Activated CD4-positive, alpha-beta T cell treated with anti-CD3 and anti-CD28 coated beads, Interleukin-2, amount 10 ng/mL, durations not matched to agents 24 days and 14 days (primary cell): ENCODE measurements at places on chromosomes 11 and 22. TPM values are rescaled to one million over a fixed set of nuclear protein-coding genes. Genes with fewer than 3 reads are reported as not detected.

Gene ANKK1
- total RNA-seq = not detected in 2 replicates

DNA sequence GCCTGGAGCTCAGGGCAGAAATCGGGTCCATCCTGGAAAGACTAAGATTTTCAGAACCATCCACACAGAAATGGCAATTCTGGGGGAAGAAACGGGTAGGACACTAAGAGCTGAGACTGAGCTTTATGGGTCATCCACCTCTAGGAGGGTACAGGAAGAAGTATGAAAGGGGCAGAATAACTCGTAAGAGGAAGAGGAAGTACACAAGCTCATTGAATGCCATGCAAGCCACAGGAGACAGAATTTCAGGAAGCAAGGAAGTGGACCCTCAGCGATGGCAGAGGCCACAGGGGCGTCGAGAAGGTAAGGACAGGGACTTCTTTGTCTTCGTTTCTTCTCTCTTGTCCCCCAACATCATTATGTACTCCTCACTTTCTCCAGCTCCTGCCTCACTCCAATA, 169.6 kb downstream of the MAML2 start:
- H3K4me1 ChIP-seq = peaks cover 39% of the 10 kb centered on the region
- DNase-seq = no peak
- H3K4me3 ChIP-seq = no peak overlapping the region
- peak overlapping the region; percentile 39 for H3K27ac ChIP-seq
- peaks cover 18% of the 10 kb centered on the region for H3K36me3 ChIP-seq
- H3K27me3 ChIP-seq = no peaks in the 10 kb centered on the region

Gene JHY
- 0.95 and 1.1 TPM in 2 replicates for total RNA-seq

DNA sequence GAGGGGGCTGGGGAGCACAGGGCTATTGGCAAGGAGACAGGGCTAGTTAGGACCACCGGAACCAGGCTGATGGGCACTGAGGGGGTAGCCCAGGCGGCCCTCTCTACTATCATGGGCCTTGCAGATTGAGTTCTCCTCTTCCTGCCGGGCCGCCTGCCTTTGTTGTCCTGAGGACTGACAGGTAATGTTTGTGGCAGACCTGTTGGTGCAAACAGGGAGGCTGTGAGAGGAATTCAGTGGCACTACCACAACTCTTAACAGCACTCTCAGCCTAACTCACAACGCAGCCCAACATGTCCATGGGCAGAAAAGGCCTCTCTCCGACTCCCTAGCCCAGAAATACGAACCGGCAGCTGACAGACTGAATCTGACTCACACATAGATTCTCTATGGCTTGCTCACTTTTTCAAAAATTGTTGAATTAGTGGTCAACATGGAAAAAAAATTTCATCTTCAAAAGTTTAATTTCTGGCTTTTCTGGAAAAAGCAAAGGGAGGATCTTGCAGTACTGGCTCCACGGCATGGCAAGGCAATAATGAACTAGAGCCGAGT, 11.4 kb downstream of the KCNJ5 start:
- DNase-seq = no peak
- H3K4me1 ChIP-seq = peaks cover 12% of the 10 kb centered on the region
- H3K4me3 ChIP-seq = no peak overlapping the region
- no peak overlapping the region for H3K27ac ChIP-seq

DNA sequence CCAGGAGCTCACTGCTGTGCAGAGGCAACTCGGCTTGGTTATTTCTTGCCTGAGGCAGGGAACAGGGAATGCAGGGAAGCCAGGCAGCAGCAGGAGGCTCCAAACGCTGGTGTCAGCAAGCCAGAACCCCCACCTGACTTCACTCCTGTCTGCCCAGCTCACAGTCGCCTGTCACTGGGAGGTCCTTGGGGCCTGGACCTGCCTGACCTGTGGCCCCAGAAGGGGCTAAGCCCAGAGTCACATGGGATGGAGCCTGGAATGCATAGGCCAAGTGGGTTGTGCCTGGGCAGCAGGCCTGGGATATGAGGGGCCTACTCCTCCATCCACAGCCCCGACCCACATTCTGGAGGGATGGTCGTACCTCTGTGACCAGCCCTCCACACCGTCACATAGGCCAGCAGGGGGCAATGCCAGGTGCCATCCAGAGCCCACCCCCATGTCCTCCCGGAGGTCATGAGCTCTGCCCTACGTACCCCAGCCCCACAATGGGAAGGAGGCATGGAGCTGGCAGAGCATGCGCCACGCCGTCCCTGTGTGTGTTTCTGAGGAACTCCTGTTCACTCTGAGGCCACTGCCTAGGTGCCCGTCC, 5.2 kb downstream of the RASSF7 start:
- DNase-seq = no peak
- H3K36me3 ChIP-seq = peaks cover 18% of the 10 kb centered on the region
- H3K27me3 ChIP-seq = no peaks in the 10 kb centered on the region
- no peak overlapping the region for H3K27ac ChIP-seq

DNA sequence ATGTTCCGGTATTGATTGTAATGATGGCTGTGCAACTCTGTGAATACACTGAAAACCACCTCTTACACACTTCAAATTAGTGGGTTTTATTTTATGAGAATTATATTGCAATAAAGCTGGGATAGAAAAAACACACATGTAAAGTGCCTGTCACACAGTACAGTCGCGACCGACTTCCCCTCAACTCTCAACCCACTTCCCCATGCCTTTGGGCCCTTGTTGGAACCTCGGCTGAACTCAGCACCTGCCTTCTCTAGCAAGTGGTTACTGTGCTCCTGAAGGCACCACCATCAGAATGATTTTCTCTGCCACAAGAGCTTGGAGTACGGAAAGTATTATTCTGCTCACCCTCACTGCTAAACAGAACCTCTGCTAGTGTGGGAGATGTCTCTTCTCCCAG, 13.5 kb downstream of the KCNJ1 start:
- no peaks in the 10 kb centered on the region for H3K36me3 ChIP-seq
- H3K4me3 ChIP-seq = no peak overlapping the region
- peaks cover 7% of the 10 kb centered on the region for H3K27me3 ChIP-seq
- H3K4me1 ChIP-seq = peaks cover 1% of the 10 kb centered on the region

Gene FAM180B
- 0.19 and 0.28 TPM in 2 replicates for total RNA-seq

DNA sequence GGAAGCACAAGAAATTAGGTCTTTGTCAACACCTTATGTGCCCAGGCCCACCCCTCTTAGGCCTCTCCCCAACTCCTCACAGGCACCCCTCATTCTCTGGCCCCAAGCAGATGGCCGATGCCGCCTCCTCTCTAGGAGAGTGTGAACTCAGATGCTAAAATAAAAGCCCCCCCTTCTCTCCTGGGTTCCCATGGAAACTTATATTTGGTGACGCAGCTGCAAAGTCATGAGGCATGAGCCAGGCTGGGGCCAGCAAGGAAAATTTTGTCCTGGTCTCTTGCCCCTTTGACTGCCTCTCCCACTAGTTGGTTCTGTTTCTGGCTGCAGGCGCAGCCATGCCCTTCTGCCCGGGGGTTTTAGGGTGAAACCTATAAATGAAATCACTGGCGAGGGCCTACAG, 11.8 kb downstream of the RCOR2 start:
- no peak overlapping the region for H3K4me3 ChIP-seq
- H3K27ac ChIP-seq = no peak overlapping the region
- H3K36me3 ChIP-seq = peaks cover 50% of the 10 kb centered on the region

- H3K27me3 ChIP-seq = peaks cover 7% of the 10 kb centered on the region
- no peaks in the 10 kb centered on the region for H3K36me3 ChIP-seq
- H3K4me1 ChIP-seq = peaks cover 4% of the 10 kb centered on the region
- no peak overlapping the region for H3K27ac ChIP-seq
These were observed 36.6 kb downstream of the RPS6KA4 start for GRCh38 chr11:64395545-64396078.

Gene KRTAP5-2
- total RNA-seq = not detected in 2 replicates

DNA sequence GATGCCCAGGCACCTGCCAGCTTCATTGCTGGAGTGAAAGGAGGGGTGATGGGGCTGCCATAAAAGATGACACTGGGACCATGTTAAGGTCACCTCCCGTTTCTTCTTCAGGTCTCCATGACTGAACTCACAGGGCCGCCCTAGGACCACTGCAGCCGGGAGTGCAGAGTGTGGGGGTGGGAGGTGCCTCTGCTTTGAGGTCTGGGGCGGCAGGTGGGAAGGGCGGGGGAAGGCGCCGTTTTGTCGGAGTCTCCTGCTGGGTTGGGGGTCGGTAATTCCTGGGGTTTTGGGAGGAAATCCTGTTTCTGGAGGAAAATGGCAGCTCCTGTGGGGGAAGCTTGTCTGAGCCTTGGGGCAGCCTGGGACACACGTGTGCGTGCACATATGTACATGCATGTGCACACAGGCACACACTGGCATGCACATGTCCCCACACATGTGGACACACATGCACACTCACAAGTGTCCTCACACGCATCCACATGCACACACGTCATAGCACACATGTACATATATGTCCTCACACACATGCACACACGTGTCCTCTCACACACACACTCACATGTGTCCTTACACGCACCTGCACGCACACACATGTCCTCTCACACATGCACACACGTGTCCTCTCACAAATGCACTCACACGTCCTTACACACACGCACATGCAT, 990.9 kb downstream of the BRD1 start:
- no peak overlapping the region for H3K27ac ChIP-seq
- H3K4me1 ChIP-seq = no peaks in the 10 kb centered on the region
- H3K27me3 ChIP-seq = no peaks in the 10 kb centered on the region
- DNase-seq = no peak
- no peaks in the 10 kb centered on the region for H3K36me3 ChIP-seq

Gene UPK3A
- total RNA-seq = not detected in 2 replicates

- no peak overlapping the region for H3K27ac ChIP-seq
- H3K27me3 ChIP-seq = peaks cover 10% of the 10 kb centered on the region
- H3K4me1 ChIP-seq = no peaks in the 10 kb centered on the region
- DNase-seq = no peak
- no peak overlapping the region for H3K4me3 ChIP-seq
- H3K36me3 ChIP-seq = no peaks in the 10 kb centered on the region
These were observed 42.4 kb downstream of the GLYATL2 start for GRCh38 chr11:58801974-58802545.

DNA sequence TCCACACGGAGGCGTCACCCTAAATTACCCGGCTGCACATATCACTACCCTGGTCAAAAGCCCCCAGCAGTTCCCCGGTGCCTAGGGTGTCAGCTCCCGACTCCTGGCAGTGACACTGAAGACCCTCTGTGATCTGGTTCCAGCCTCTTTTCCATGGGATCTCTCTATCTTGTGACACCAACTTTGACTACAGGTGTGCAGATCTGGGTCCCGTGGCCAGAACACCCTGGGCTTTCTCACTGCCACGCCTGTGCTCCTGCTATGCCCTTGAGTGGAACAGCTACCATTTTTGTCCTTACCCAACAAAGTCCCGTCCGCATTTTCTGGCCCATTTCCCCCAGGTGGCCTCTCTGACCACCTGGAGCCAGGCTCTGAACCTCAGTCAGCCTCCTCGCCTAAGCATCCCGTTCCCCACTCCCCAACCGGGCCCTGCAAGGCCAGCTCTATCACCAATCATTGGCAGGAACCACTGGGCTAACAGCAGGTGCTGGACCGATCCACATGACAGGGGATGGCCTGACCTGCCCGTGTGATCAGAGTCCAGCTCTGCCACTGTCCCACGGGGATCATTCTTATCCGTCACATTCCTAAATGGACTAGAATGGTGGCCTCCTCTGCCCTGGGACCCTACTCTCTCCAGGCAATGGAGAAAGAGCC, 20.7 kb upstream of the CBX7 start:
- H3K4me3 ChIP-seq = no peak overlapping the region
- H3K36me3 ChIP-seq = no peaks in the 10 kb centered on the region
- H3K4me1 ChIP-seq = peaks cover 36% of the 10 kb centered on the region

Gene CNIH2
- total RNA-seq = 1.0 and 2.7 TPM in 2 replicates

GRCh38 chr11:133934599-133935550, 21.9 kb downstream of the IGSF9B start:
- H3K27ac ChIP-seq = no peak overlapping the region
- peaks cover 63% of the 10 kb centered on the region for H3K36me3 ChIP-seq
- no peak for DNase-seq
- H3K4me3 ChIP-seq = no peak overlapping the region

Gene DEUP1
- not detected in 2 replicates for total RNA-seq

Gene OR4A16
- total RNA-seq = not detected in 2 replicates

DNA sequence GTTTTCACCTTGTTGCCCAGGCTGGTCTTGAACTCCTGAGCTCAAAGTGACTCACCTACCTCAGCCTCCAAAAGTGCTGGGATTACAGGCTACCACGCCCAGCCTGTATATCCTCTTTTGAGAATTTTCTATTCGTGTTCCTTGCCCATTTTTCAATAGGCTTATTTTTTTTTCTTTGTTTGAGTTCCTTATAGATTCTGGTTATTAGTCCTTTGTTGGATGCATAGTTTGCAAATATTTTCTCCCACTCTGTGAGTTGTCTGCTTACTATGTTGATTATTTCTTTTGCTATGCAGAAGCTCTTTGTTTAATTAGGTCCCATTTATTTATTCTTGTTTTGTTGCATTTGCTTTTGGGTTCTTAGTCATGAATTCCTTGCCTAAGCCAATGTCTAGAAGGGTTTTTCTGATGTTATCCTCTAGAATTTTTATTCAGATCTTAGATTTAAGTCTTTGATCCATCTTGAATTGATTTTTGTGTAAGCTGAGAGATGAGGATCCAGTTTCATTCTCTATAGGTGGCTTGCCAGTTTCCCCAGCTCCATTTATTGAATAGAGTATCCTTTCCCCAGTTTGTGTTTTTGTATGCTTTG, 17.7 kb upstream of the ZBED5 start:
- peaks cover 22% of the 10 kb centered on the region for H3K36me3 ChIP-seq
- no peak overlapping the region for H3K27ac ChIP-seq

GRCh38 chr11:16897470-16898061, 116.6 kb downstream of the PLEKHA7 start:
- no peak overlapping the region for H3K4me3 ChIP-seq
- H3K27me3 ChIP-seq = no peaks in the 10 kb centered on the region
- peaks cover 8% of the 10 kb centered on the region for H3K36me3 ChIP-seq
- peaks cover 24% of the 10 kb centered on the region for H3K4me1 ChIP-seq

DNA sequence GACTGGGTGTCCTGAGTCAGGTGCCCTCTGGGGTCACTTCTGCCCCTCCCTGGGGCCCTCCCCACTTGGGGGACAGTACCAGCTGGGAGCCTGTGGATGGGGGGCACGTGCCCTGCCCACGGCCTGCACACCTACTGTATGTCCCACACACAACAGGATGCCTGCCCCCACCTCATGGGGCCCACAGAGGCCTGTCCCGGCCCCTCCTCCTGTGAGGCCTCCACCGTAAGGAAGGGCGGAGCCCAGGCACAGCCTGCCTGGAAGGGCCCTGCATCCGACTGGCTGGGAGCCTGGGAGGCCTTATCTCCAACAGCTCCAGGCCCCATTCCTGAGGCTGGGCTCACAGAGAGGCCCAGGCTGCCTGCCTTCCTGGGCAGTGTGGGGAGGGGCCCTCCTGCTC, 47.8 kb downstream of the BRSK2 start:
- H3K27me3 ChIP-seq = no peaks in the 10 kb centered on the region
- no peak overlapping the region for H3K27ac ChIP-seq
- DNase-seq = no peak
- H3K4me1 ChIP-seq = no peaks in the 10 kb centered on the region
- no peak overlapping the region for H3K4me3 ChIP-seq
- H3K36me3 ChIP-seq = no peaks in the 10 kb centered on the region

Gene KIF18A
- 15.4 and 15.5 TPM in 2 replicates for total RNA-seq

DNA sequence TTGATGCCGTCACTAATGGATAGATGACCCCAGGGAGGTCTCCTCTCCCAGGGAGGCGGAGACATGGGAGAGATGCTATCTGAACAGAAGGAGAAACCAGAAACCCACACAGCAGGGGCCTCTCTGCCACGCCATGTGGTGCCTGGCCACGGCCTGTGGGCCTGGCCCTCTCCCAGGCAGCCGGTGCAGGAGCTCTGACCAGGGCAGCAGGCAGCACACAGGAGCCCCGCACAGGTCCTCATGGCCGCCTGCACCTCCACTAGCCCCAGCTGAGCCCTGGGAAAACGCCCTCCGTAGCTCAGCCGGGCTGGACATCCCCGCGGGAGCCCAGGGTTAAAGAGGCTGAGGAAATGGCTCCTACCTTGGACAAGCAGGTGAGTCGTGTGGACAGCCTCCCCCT, 19.8 kb downstream of the IGSF9B start:
- H3K4me1 ChIP-seq = peaks cover 31% of the 10 kb centered on the region
- no peak overlapping the region for H3K4me3 ChIP-seq
- DNase-seq = no peak
- H3K36me3 ChIP-seq = peaks cover 72% of the 10 kb centered on the region
- H3K27me3 ChIP-seq = no peaks in the 10 kb centered on the region
